MG63 (cell line): ENCODE measurements at places on chromosomes 1 and 21. TPM values are rescaled to one million over a fixed set of nuclear protein-coding genes. Genes with fewer than 3 reads are reported as not detected.

Gene OVAAL
- total RNA-seq = not detected in 2 replicates

DNA sequence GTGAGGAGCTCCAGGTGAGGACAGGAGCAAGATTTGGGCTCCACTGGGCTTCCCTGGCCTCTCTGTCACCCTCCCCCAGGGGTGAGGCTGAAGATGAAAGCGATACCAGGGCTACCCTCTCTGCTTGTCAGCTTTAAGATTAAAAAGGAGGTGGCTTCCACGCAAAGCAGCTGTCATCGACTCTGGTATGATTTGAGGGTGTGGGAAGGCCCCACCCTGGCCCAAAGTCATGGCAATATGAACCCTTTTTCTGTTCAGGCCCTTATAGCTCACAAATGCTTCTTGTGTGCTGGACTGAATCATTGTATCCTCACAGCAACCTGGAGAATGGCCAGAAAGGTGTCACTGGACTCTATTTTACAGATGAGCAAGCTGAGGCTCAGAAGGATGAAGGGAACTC, 41.6 kb downstream of the NUAK2 start:
- DNase-seq = no peak

DNA sequence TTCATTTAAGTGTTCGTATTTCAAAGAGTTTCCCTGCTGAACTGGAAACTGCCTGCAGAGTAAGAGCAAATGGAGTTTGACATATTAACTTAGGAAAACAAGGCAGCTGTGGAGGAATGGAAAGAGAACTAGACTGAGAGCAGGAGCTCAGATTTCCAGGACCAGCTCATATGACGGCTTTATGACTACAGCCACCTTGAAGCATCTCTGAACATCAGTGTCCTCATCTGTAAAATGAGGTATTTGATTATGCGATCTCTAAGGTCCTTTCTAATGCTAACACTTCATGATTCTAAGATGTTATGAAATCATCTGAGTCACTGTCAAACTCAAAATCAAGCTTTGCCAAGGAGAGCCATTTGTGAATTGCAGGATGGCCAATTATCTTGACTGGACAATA, 112.3 kb downstream of the PRRX1 start:
- no peak for DNase-seq

DNA sequence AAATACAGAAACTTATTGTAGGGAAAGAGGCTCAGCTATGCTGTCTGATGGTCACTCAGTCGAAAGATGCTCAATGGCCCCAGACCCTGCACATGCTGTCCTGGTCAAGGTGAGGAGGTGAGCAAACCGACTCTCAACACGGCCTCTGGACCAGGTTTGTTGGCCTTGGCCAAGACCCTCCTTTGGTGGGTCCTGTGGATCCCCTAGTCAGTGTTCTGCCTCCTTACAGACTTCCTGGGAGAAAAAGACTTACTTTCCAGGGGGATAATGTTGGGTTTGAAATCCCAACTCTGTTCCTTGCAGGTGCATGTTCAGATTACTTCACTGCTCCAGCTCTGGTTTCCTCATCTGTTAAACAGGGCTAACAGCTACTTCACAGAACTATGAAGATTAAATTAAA, 53.8 kb downstream of the FAM78B start:
- DNase-seq = no peak

- DNase-seq = no peak
These were observed 38.1 kb upstream of the GPR153 start for GRCh38 chr1:6298940-6299465.

DNA sequence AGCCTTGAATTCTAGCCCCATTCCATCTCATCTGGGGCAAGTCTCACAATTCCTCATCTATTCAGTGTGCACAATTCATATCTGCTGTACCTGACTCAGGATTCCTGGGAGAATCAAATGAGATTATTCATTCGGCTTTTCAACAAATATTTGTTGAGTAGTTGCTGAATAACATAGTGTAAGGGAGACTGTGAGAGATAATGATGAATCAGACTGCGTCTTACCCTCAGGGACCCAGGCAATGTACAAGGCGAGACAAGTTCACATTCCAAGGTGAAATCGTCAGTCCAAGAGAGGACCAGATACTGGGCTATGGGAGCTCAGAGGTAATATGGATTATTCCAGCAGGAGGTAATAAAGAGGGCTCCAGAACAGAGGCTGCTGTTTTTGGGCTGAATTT, 67.8 kb upstream of the SMYD2 start:
- no peak for DNase-seq
